ENCODE measurements at places on chromosomes 5 and 9. TPM values are rescaled to one million over a fixed set of nuclear protein-coding genes. Genes with fewer than 3 reads are reported as not detected.

Gene SLC46A2
- total RNA-seq, result not detected

DNA sequence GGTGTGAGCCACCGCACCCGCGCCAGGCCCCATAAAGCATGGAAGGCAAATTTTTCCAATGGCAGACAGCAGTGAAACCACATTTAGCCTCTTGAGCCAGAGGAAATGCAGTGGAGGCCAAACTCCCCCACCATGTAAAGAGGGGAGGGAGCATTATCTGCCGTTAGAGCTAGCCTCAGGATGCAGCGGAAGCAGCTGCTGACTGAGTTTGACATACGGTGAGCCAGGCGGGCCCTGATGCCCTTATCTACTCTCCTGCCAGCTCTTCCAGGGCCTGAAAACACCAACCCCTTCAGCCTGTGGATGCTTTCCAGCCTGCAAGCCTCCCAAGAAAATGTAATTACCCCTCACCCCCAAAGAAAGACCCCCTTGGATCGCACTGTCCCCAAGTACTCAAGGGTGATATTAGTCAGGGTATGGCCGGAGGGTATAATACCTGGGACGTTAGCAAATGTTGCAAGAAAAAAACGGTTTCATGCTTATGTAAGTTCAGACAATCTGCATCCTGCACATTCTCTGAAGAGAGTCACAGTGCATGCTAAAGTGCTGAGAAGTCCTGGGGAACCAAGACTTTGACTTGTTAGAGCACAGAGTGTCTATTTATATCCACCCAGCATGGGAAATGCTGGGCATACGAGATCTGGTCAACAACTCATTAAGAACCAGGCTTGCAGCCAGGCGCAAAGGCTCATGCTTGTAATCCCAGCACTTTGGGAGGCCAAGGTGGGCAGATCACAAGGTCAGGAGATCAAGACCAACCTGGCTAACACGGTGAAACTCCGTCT is 11.3 kb upstream of the GGTA1 start:
- H3K4me1 ChIP-seq, result no peaks in the 10 kb centered on the region
- H3K4me3 ChIP-seq, result no peak overlapping the region
- no peaks in the 10 kb centered on the region for H3K36me3 ChIP-seq
- H3K27me3 ChIP-seq, result peaks cover 2% of the 10 kb centered on the region
- no peak overlapping the region for H3K27ac ChIP-seq

DNA sequence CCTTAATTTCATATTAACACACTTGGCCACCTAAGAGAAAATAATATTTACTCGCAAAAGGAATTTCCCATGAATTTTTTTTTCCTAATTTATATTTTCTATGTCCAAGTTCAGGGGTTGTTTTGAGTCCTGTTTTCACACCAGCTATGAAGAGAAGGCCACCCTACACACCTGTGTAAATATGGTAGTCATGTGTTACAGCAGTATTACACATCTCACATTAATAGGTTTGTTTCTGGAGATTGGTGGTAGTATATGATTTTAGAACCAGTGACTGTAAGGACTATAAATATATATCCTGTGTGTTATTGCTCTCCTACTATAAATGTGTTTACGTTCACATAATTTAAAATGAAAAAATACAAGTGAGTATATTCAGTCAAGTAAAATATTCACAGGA is 147.5 kb downstream of the PAM start:
- peaks cover 2% of the 10 kb centered on the region for H3K27me3 ChIP-seq
- no peak overlapping the region for H3K27ac ChIP-seq
- H3K36me3 ChIP-seq, result peaks cover 8% of the 10 kb centered on the region
- peaks cover 31% of the 10 kb centered on the region for H3K4me1 ChIP-seq
- H3K4me3 ChIP-seq, result no peak overlapping the region

GRCh38 chr9:131657940-131658339 is 81.9 kb downstream of the RAPGEF1 start:
- no peak overlapping the region for H3K4me3 ChIP-seq
- H3K36me3 ChIP-seq, result no peaks in the 10 kb centered on the region
- H3K27ac ChIP-seq, result no peak overlapping the region
- no peak for DNase-seq
- H3K4me1 ChIP-seq, result peaks cover 46% of the 10 kb centered on the region

- DNase-seq, result no peak
- H3K27me3 ChIP-seq, result peaks cover 2% of the 10 kb centered on the region
- H3K36me3 ChIP-seq, result peaks cover 20% of the 10 kb centered on the region
- H3K27ac ChIP-seq, result peak overlapping the region; percentile 99
Measured at GRCh38 chr9:133031496-133031911, 707 bp downstream of the GTF3C5 start.

GRCh38 chr9:136687721-136688223 is 515 bp upstream of the AGPAT2 start:
- H3K4me1 ChIP-seq, result peaks cover 13% of the 10 kb centered on the region
- peaks cover 2% of the 10 kb centered on the region for H3K27me3 ChIP-seq
- no peak overlapping the region for H3K27ac ChIP-seq
- DNase-seq, result no peak
- no peaks in the 10 kb centered on the region for H3K36me3 ChIP-seq

GRCh38 chr5:126000507-126000906 is 422.7 kb upstream of the GRAMD2B start:
- DNase-seq, result no peak
- H3K27me3 ChIP-seq, result peaks cover 3% of the 10 kb centered on the region
- H3K27ac ChIP-seq, result peak overlapping the region; percentile 45

GRCh38 chr5:110940136-110940535 is 131.4 kb upstream of the TSLP start:
- no peaks in the 10 kb centered on the region for H3K27me3 ChIP-seq
- H3K27ac ChIP-seq, result no peak overlapping the region
- no peaks in the 10 kb centered on the region for H3K4me1 ChIP-seq
- H3K4me3 ChIP-seq, result no peak overlapping the region

DNA sequence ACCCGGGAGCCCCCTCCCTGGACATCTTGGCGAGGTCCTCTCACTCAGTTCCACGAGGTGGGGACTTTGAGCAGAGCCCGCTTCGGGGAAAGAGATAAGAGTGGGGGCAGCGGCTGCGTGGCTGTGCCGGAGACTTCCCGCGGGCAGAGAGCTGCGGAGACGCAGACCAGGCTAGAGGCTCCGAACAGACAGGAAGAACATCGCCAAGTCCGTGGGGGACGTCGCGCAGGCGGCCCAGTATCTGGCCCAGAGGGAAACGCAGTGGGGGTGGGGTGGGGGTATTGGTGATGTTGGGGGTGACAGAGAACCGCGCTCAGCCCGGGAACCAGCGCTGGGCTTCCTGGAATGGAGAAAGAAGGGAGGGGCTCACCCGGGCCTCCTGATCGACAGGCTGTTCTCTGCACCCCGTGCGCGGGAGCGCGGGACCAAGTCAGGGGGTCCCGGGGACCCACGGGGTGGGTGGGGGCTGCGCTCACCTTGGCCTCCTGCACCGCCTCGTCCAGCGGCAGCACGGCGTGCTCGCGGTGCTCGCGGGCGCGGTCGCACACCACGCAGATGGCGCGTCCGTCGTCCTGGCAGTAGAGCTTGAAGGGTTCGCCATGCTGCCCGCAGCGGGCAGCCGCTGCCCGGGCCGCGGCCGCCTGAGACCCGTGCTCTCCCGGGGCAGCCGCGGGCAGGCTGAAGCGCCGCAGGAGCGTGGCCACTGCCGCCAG is 727 bp downstream of the TRIM7 start:
- no peak overlapping the region for H3K27ac ChIP-seq
- peaks cover 34% of the 10 kb centered on the region for H3K27me3 ChIP-seq
- H3K36me3 ChIP-seq, result peaks cover 15% of the 10 kb centered on the region
- peak; percentile 39 for DNase-seq
- H3K4me3 ChIP-seq, result peak overlapping the region; percentile 81

Measured in glutamatergic neuron (in vitro differentiated cells).